Hepatocyte (in vitro differentiated cells): ENCODE measurements at places on chromosomes 2 and 18. TPM values are rescaled to one million over a fixed set of nuclear protein-coding genes. Genes with fewer than 3 reads are reported as not detected.

GRCh38 chr2:137262594-137262993 is 497.2 kb downstream of the THSD7B start:
- no peak overlapping the region for H3K27ac ChIP-seq
- no peaks in the 10 kb centered on the region for H3K4me1 ChIP-seq
- H3K4me3 ChIP-seq = no peak overlapping the region
- H3K27me3 ChIP-seq = no peaks in the 10 kb centered on the region
- no peak for DNase-seq

- peak; percentile 23 for DNase-seq
- H3K4me1 ChIP-seq = peaks cover 5% of the 10 kb centered on the region
- H3K27ac ChIP-seq = no peak overlapping the region
- no peaks in the 10 kb centered on the region for H3K36me3 ChIP-seq
- no peak overlapping the region for H3K4me3 ChIP-seq
These were observed 228.6 kb downstream of the SETBP1 start for GRCh38 chr18:44909191-44909719.

DNA sequence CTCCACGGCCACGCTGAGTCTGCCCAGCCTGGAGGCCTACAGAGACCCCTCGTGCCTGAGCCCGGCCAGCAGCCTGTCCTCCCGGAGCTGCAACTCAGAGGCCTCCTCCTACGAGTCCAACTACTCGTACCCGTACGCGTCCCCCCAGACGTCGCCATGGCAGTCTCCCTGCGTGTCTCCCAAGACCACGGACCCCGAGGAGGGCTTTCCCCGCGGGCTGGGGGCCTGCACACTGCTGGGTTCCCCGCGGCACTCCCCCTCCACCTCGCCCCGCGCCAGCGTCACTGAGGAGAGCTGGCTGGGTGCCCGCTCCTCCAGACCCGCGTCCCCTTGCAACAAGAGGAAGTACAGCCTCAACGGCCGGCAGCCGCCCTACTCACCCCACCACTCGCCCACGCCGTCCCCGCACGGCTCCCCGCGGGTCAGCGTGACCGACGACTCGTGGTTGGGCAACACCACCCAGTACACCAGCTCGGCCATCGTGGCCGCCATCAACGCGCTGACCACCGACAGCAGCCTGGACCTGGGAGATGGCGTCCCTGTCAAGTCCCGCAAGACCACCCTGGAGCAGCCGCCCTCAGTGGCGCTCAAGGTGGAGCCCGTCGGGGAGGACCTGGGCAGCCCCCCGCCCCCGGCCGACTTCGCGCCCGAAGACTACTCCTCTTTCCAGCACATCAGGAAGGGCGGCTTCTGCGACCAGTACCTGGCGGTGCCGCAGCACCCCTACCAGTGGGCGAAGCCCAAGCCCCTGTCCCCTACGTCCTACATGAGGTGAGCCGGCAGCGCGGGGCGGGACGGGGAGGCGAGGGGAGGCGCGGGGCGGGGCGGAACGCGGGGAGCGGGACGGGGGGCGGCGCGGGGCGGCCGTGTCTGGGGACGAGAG is 15.2 kb downstream of the NFATC1 start:
- no peaks in the 10 kb centered on the region for H3K4me1 ChIP-seq
- H3K36me3 ChIP-seq = no peaks in the 10 kb centered on the region

- no peaks in the 10 kb centered on the region for H3K27me3 ChIP-seq
- H3K27ac ChIP-seq = no peak overlapping the region
- no peak for DNase-seq
- no peak overlapping the region for H3K4me3 ChIP-seq
These were observed 236.1 kb upstream of the SIX3 start for GRCh38 chr2:44705356-44705755.

GRCh38 chr2:173513107-173513727 is 158.5 kb downstream of the CDCA7 start:
- H3K4me3 ChIP-seq = no peak overlapping the region
- H3K27ac ChIP-seq = no peak overlapping the region
- H3K27me3 ChIP-seq = no peaks in the 10 kb centered on the region
- no peaks in the 10 kb centered on the region for H3K4me1 ChIP-seq
- no peak for DNase-seq

GRCh38 chr2:154532763-154533162 is 165.7 kb upstream of the KCNJ3 start:
- H3K4me3 ChIP-seq = no peak overlapping the region
- no peaks in the 10 kb centered on the region for H3K4me1 ChIP-seq
- H3K27me3 ChIP-seq = no peaks in the 10 kb centered on the region
- no peak overlapping the region for H3K27ac ChIP-seq
- no peak for DNase-seq

FBXO36 gene
- polyA plus RNA-seq = 2.6 and 3.8 TPM in 2 replicates

- no peak for DNase-seq
- H3K4me1 ChIP-seq = no peaks in the 10 kb centered on the region
- no peak overlapping the region for H3K27ac ChIP-seq
- H3K4me3 ChIP-seq = no peak overlapping the region
- no peaks in the 10 kb centered on the region for H3K27me3 ChIP-seq
These were observed 123.1 kb downstream of the LRRTM4 start for GRCh38 chr2:77398970-77399600.

GRCh38 chr2:23485841-23486683 is 101.1 kb downstream of the KLHL29 start:
- H3K4me1 ChIP-seq = peaks cover 4% of the 10 kb centered on the region
- H3K36me3 ChIP-seq = no peaks in the 10 kb centered on the region
- no peak overlapping the region for H3K4me3 ChIP-seq
- no peak for DNase-seq
- H3K27ac ChIP-seq = no peak overlapping the region

HOXD8 gene
- 0.77 TPM in 1 of 2 replicates, not detected in the other for polyA plus RNA-seq

DNA sequence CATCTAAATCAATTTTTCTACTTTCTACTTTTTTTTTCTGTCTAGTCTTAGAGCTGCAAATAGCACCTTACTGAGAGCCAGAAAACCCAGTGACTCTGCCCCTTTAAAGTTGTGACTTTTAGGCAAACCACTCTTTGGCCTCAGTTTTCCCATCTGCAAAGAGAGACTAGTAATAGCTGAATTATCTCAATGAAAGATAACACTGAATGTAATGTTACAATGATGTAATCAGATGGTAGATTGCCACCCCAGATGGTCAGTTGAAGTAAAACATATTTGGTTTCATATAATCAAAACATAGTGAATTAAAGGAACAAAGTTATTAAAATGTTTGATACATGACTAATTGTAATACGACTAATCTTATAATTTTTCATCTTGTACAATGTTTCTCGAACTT is 5.0 kb upstream of the APCDD1 start:
- DNase-seq = no peak
- no peaks in the 10 kb centered on the region for H3K27me3 ChIP-seq
- peaks cover 5% of the 10 kb centered on the region for H3K4me1 ChIP-seq
- H3K36me3 ChIP-seq = no peaks in the 10 kb centered on the region
- H3K4me3 ChIP-seq = no peak overlapping the region
- H3K27ac ChIP-seq = no peak overlapping the region

GRCh38 chr2:11907190-11907589 is 160.8 kb downstream of the LPIN1 start:
- no peak for DNase-seq
- no peaks in the 10 kb centered on the region for H3K36me3 ChIP-seq
- H3K4me1 ChIP-seq = no peaks in the 10 kb centered on the region
- no peak overlapping the region for H3K27ac ChIP-seq
- no peaks in the 10 kb centered on the region for H3K27me3 ChIP-seq

DNA sequence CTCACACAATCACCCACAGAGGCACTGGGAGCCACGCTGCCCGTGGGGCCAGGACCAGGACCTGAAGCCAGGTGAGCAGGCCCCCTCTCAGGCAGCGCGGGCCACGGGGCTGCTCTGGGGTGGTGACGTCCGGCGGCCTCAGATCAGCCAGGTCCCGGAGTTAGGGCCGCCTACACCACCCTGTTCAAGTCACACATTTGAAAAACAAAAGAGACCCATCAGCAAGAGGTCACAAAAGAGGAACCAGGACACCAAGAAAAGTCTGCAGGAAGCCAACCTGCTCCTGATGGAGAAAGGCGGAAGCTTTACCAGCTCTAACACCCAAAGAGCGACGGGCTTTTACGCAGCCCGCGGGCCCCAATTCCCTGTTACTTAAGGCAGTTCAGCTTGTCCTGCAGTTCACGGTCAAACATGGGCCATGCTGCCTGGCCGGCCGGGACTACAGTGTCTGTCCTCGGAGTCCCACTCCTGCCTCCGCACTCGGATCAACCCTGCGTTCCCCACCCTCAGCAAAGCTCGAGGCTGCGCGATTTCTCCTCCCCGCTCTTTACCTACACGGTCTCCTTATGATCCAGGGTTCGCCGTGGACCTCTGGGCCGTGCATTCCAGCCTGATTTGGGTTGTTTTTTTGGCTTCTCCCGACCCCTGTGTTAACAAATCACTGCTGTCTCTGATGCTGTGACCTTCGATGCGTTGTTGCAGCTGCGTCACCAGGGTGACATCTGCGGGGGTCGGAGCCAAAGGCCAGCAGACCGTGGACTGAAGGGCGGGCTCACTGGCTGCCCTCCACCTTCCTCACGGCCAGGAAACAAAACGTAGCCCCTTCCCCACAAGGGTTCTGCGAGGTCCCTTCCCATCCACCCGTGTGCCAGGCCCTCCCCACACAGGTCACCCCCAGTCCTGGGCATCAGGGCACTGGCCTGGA is 31.0 kb downstream of the SNORC start:
- H3K4me3 ChIP-seq = no peak overlapping the region
- no peaks in the 10 kb centered on the region for H3K27me3 ChIP-seq
- no peaks in the 10 kb centered on the region for H3K36me3 ChIP-seq
- H3K4me1 ChIP-seq = no peaks in the 10 kb centered on the region
- H3K27ac ChIP-seq = no peak overlapping the region
- peak; percentile 1 for DNase-seq

DNA sequence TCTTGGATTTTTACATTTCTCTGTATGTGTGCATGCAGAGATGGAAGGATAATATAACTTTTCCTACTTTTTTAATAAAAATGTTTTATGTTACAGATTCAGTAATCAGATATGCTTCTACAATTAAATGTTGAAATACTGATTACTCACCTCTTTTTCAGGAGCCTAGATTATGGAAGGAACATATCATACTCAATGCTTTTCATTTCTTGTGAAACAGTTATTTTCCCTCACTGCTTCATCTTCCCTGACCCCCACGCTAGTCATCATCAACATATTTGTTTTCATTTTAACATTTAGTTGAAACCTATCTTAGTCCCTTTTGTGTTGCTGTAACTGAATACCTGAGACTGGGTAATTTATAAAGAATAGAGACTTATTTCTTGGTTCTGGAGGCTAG is 190.7 kb downstream of the WDR7 start:
- H3K36me3 ChIP-seq = no peaks in the 10 kb centered on the region
- no peak overlapping the region for H3K27ac ChIP-seq

TRAK2 gene
- 6.8 and 9.2 TPM in 2 replicates for polyA plus RNA-seq

CHN1 gene
- polyA plus RNA-seq = 23.0 and 26.5 TPM in 2 replicates

- DNase-seq = no peak
- H3K27ac ChIP-seq = no peak overlapping the region
- H3K4me3 ChIP-seq = no peak overlapping the region
- no peaks in the 10 kb centered on the region for H3K36me3 ChIP-seq
These were observed 75.7 kb upstream of the ATIC start for GRCh38 chr2:215236131-215236530.

DNA sequence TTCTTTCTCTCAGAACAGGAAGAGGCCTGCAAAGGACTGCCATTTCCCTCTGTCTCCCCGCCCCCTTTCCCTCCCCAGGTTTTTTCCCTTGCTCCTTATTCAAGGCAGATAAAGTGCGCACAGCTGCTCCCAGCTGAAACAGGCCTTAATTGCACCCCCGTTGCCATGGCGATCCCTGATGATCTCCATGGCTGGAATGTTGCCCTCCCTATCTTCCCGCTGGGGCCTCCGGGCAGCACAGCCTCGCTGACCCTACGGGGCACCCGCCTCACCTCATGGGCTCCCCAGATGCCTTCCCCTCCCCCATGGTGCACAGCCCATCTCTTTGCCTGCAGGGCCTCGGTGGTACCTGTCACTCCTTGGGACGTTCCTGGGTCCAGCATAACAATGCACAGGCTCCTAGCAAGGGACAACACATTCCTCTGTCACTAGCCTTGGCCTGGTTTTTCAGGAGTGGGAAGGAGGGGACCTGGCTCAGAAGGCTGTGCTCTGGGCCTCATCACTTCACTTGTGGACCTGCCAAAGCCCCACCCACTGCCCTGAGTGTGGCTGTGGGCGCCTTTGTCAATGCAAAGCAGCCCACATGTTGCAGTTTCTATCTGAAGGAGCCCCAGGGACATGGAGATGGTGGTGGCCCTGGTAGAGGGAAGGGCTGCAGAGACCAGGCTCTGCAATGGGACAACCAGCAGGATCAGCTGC is 115.0 kb downstream of the CELF4 start:
- H3K36me3 ChIP-seq = no peaks in the 10 kb centered on the region
- peaks cover 36% of the 10 kb centered on the region for H3K4me1 ChIP-seq
- peak overlapping the region; percentile 86 for H3K27ac ChIP-seq
- no peak overlapping the region for H3K4me3 ChIP-seq
- H3K27me3 ChIP-seq = no peaks in the 10 kb centered on the region

TMX3 gene
- 11.7 and 15.1 TPM in 2 replicates for polyA plus RNA-seq

IL36RN gene
- polyA plus RNA-seq = 0.23 and 0.49 TPM in 2 replicates

GRCh38 chr2:237217995-237218616 is 132.4 kb downstream of the COPS8 start:
- peak overlapping the region; percentile 52 for H3K27ac ChIP-seq
- no peaks in the 10 kb centered on the region for H3K27me3 ChIP-seq
- no peaks in the 10 kb centered on the region for H3K4me1 ChIP-seq
- no peak for DNase-seq
- H3K4me3 ChIP-seq = no peak overlapping the region

MYO7B gene
- 12.6 and 17.6 TPM in 2 replicates for polyA plus RNA-seq

CDH20 gene
- polyA plus RNA-seq = 0.90 and 1.3 TPM in 2 replicates

DNA sequence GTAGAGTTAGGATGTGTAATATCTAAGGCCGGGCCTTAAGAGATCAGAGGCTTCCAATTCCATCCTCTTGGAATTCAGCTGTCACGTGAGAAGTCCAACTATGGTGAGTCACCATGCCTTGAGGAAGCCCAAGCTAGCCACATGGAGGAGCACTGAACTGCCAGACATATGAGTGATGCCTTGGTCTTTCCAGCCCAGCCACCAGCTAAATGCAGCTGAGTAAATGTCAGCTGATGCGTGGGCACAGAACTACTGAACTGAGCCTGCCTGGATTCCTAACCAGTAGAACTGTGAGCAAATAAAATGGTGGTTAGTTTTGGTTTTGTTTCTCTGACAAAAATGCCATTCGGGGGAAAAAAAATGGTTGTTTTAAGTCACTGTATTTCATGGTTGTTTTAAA is 153.7 kb upstream of the SERTAD2 start:
- H3K36me3 ChIP-seq = no peaks in the 10 kb centered on the region
- DNase-seq = peak; percentile 66
- H3K4me1 ChIP-seq = no peaks in the 10 kb centered on the region

DNA sequence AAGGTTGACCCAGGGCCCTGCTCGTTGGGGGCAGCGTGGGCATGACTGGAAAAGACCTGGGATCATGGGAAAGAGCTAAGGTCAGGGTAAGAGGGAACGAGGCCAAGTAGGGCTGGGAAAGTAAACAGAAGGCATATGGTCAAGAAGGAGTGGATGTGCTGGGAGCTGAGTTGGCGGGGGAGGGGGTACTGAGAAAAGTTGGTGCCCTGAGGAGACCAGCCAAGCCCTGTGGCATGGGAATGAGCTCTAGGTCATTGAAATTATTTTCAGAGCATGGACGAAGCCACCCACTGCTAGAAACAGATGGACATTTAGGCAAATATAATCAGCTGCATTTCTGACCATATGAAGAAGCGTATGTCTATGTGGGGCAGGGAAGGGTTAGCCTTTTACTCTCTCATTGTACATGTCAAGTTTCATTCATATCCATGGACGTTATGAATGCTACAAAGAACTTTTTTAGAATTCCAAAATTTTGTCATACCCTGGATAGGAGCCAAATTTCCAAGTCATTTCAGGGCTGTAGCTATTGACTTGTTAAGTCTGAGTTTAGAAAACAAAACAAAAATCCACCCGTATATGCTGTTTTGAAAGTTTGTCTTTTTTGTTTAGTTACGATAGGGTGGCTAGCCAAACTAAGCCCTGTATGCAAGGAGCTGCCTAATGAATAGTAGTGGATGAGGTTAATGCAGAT is 19.1 kb downstream of the MAPRE2 start:
- DNase-seq = no peak
- no peaks in the 10 kb centered on the region for H3K4me1 ChIP-seq
- H3K36me3 ChIP-seq = no peaks in the 10 kb centered on the region

IKZF2 gene
- polyA plus RNA-seq = 1.4 TPM in 2 replicates

ZNF804A gene
- polyA plus RNA-seq = 1.1 and 1.7 TPM in 2 replicates
